ENCODE measurements at places on chromosomes 12 and 14.

DNA sequence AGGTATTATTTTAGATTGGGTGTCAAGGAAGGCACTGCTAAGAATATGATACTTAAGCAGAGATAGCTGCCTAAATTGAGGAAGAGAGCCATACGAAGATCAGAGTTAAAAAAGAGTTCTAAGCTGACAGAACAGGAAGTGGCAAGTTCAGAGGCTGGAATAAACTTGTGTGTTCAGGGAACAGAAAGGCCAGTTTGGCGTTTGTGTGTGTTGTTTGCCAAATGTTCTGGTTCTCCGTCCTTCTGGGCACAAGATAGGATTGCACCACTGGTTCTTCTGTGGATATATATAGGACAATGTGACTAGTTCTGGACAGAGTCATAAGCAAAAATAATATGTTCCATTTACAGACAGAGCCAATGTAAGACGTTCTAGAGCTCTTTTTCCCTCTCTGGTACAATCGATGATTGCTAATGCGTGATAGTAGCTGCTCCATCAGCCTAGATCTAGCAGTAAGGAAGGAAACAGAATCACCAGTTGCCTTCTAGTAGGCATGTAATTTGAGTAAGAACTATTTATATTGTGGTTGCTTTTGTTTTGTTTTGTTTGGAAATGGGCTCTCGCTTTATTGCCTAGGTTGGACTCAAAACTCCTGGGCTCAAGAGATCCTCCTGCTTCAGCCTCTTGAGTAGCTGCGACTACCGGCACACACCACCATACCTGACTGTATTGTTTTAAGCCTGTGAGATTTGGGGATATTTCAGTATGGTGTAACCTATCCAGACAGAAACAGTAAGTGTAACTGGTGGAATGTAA, 7.4 kb downstream of the BBS10 start:
- no peak for DNase-seq

- DNase-seq = no peak
These were observed 136.1 kb upstream of the MAP1LC3B2 start for GRCh38 chr12:116423094-116423493.

- DNase-seq = no peak
These were observed 22.3 kb downstream of the PLEKHG3 start for GRCh38 chr14:64726585-64726890.

- no peak for DNase-seq
These were observed 176.7 kb upstream of the DYRK2 start for GRCh38 chr12:67471810-67472209.

DNA sequence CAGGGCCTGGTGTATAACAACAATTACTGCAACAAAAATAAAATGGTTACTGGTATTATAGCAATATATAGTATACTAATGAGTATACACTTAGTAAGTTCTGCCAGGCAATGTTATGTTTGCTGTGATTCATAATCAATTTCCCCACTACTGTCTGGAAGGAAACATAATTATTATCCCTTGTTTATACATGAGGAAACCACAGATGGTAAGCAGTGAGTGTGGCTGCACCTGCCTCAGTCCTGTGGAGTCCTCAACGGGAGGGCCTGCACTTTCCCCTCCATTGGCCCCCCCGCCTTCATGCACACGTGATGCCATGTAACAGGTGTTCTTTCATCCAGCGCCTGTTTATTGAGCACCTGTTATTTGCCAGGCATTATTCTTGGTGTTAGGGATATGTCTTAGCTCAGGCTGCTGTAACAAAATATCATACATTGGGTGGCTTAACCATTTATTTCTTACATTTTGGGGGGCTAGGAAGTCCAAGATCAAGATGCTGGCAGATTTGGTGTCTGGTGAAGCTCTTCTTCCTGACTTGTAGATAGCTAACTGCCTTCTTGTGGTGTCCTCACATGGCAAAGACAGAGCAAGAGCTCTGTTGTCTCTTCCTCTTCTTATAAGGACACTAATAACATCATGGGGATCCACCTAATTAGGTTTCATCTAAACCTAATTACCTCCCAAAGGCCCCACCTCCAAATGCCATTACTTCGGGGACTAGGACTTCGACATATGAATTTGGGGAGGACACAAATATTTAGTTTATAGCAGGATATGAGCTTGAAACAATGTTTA, 59.5 kb upstream of the CHGA start:
- no peak for DNase-seq

GRCh38 chr14:58665773-58666500, 28.2 kb downstream of the DACT1 start:
- DNase-seq = no peak

DNA sequence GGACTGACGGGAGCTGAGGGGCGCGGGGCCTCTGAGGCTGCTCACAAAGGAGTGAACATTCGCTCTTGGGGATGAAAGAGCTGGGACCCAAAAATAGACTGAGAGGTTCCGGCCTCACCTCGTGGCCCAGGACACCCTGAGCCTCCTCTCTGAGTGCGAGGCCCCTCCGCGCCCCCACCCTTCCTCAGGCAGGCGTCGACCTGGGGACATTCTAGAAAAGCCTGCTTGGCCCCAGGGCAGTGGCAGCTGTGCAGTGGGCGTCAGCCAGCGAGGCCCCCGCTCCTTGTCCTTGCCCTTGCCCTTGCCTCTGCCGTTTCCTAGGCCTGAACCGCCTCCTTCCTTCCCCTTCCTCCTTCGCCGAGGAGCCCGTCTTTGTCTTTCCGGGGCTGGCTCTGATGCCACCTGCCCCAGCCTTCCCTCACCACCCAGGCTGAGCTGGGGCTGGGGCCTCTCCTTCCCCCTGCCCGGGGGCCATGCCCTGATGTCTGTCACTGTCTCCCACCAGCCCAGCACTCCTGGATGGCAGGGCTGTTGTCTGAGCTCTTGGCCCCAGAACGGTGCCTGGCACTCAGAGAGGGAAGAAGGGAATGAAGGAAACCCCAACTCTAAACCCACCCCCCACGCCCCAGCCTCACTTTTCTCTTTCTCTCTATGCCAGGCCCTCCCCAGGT, 208.2 kb upstream of the RTL1 start:
- DNase-seq = no peak

DNA sequence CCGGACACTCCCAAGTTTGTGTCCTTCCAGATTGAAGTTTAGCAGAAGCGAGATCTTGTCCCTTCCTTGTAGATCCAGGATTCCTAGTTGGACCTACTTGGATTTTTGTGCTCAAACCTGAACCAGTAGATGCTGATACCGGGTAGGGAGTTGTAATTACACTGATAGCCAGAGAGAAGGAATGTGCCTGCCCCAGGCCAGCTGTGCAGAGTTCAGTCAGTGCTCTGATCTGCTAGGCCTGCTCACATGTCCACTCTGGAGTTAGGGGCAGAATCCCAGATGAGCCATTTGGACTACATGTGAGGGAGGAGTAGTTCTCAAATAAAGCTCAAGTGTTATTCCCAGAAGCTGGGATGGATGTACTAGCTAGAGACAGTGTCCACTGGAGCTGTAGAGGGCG, 65.7 kb downstream of the PRKCH start:
- no peak for DNase-seq

- no peak for DNase-seq
These were observed 187.4 kb upstream of the ABCD2 start for GRCh38 chr12:39807043-39807442.

DNA sequence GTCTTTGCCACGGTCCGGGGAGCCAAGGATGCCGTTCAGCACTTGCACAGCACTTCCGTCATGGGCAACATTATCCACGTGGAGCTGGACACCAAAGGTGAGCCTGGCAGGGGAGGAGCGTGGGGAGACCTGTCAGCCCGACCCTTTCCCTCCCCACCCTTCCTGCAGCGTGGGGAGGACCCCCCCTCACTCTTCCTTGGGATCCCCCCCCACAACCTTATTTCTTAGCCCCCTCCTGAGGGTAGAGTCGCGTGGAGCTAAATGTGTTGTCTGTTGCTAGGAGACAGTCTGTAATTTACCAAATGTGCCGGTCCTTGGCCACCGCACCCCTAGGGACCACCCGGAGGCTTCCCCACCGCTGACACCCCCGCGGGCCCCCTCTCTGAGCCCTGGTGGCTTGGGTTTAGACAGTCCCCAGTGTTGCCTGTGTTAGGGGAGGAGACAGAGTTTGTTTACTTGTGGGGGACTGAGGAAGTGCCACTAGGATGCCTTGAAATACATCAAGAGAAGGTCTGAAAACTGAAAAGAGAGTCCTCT, 2.3 kb downstream of the SETD1B start:
- no peak for DNase-seq

- no peak for DNase-seq
These were observed 22.2 kb upstream of the PPP1R13B start for GRCh38 chr14:103869406-103870143.

GRCh38 chr14:59278111-59278510, 89.6 kb downstream of the DAAM1 start:
- DNase-seq = no peak

DNA sequence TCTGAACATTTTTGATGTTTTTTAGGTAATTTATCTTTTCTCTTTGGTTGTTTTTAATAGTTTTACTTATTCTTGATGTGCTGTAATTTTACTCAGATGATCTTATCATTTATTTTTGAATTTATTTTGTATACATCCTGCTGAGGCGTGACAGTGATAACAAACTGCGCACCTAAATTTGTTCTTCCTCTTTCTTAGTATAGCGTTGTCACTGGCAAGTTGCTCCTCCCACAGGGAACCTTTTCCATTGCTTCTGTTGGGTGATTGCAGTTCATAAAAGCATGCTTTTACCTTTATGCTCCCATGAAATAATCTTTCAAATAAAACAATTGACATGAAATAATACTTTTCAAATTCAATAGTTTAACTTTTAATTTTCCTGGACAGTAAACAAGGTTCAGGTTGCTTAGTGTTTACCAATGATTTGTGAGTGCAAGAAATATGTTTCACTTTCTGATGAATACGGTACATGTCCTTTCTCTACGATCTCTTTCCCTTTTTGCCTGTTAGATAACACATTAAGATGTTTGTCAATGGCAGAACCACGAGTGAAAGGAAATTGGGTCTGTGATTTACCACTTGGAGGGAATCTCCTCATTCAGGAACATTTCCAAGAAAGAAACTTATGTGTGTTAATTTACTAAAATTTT, 223.3 kb downstream of the CCDC91 start:
- no peak for DNase-seq

GRCh38 chr14:87934185-87934584, 58.8 kb downstream of the GALC start:
- DNase-seq = no peak

DNA sequence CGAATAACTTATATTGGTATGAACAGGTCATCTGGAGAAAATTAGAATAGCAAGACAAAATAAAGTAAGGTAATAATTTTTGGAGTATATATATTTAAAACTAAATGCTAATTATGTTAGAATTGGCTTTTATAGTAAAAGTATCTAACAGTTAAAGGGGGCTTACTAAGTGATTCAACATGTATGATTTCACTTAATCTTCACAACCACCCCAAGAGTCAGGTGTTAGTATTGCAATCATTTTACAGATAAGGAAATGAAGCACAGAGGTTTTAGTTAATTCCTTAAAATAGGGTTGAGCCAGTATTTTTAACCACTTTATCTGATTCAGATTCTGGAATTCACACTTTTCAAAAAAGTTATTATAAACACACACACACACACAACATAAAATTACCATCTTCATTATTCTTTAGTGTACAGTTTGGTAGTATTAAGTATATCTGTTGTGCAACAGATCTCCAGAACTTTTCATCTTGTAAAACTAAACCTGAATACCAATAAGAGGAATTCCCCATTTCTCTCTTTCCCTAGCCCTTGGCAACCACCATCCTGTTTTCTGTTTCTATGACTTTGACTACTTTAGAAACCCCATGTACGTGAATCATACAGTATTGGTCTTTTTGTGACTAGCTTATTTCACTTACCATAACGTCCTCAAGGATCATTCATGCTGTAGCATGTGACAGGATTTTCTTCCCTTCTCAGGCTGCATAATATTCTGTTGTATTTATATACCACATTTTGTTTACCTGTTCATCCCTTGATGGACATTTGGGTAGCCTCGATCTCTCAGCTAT, 12.5 kb downstream of the A2M start:
- no peak for DNase-seq

DNA sequence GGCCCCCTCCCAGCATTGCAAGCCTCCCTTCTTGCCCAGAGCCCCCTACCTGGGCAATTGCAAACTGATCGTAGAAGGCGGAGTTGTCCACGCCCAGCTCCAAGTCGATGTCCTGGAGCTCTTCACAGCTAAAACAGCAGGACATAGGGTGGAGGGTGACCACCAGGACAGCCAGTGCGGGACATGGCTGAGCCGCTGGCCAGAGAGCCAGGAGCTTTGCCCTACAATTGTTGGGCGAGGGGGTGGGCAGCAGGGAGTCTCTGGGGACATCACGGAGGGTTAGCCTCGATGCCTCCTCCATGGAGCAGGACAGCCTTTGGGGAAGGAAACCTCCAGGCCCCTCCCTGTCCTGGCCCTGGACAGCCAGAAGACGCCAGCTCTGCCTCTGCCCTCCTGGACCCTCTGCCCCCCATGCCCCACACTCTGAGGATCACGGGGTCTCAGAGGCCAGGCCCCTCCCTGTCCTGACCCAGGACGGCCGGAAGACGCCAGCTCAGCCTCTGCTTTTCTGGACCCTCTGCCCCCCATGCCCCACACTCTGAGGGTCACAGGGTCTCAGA, 9.4 kb downstream of the TMEM179 start:
- DNase-seq = no peak

DNA sequence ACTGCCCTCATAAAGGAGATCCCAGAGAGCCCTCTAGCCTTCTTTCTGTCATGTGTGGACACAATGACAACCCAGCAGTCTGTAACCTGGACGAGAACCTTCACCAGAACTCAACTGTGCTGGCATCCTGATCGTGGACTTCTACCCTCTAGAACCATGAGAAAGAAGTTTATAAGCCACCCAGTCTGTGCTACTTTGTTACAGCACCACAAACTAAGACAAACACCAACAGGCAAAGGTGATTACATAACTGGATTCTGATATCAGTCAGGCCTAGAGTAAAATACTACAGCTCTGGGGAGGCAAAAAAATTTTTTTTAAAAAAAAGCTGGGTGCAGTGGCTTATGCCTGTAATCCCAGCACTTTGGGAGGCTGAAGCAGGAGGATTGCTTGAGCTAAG, 18.5 kb downstream of the TM7SF3 start:
- DNase-seq = no peak

DNA sequence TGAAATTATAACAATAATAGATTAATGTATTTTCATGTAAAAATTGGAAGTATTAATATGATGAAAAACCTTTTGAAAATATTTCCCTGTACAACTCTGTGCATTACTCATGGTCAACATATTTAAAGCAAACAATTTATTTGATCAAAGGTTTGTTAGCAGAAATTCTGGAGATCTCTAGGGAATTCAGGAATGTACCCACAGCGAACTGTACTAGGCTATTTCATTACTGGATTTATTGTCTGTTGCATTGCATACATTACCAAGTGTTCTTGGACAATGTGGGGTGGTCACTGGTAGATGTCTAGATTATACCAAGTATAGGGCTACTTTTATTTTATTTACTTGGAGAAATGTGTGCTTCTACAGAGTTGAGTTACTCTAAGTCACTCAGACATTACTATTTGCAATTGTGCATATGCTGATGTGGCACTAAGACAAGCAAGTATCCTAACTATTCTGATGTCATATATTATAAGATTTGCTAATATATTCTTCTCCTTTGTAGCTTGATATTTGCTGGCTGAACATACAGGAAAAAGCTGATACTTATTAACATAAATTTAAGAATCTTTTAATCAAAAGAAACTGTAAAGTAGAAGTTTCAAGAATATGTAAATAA, 323.3 kb downstream of the CCER1 start:
- DNase-seq = no peak

All from right lung (tissue), 10 donors.